ENCODE measurements at places on chromosomes 16 and 17.

GRCh38 chr17:15891318-15891717 lies 53.6 kb upstream of the ADORA2B start:
- no peak for DNase-seq

DNA sequence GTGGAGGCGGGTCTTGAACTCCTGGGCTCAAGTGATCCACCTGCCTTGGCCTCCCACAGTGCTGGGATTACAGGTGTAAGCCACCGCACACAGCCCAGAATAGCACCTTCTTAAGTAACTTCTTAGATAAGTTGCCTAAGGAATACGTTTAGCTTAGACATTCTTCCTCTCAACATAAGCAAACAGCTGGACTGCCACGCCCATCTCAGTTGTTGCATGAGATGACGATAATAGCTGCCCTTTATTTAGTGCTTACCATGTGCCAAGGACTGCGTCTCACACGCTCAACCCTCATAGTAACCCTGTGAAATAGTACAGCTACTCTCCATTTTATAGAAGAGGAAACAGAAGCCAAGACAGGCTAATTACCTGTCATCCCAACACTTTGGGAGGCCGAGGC lies 11.8 kb downstream of the HASPIN start:
- no peak for DNase-seq

DNA sequence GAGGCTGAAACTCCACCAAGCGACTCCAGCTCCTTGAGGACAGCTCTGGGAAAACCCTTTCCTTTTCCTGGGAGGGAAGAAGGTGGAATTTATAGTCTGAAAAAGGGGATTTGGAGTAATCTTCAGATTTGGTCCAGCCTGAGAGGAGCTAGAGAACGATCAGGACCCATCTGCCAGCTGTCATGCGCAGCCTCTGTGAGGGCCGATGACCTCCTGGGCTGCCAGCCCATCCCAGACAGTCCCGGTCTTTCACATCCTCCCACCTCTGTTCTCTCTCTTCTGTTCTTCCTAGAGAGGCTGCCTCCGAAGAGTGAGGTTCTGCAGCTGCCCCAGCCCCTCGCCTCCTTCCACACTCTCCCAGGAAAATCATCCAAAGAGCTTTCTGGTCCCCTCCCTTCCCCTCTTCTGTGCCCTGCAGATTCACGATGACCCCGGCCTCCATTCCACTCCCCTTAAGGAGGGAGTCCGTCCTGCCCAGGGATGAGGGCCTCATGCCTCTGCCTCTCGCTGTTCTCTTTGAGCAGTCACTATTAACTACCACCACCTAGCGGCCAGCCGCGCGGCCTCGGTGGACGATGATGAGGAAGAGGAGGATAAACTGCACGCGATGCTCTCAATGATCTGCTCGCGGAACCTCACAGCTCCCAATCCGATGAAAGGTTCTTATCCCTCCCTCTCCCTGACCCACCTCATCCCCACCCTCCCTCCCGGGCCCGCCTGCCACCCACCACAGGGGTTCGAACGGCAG lies 29.6 kb downstream of the SGSM2 start:
- no peak for DNase-seq

DNA sequence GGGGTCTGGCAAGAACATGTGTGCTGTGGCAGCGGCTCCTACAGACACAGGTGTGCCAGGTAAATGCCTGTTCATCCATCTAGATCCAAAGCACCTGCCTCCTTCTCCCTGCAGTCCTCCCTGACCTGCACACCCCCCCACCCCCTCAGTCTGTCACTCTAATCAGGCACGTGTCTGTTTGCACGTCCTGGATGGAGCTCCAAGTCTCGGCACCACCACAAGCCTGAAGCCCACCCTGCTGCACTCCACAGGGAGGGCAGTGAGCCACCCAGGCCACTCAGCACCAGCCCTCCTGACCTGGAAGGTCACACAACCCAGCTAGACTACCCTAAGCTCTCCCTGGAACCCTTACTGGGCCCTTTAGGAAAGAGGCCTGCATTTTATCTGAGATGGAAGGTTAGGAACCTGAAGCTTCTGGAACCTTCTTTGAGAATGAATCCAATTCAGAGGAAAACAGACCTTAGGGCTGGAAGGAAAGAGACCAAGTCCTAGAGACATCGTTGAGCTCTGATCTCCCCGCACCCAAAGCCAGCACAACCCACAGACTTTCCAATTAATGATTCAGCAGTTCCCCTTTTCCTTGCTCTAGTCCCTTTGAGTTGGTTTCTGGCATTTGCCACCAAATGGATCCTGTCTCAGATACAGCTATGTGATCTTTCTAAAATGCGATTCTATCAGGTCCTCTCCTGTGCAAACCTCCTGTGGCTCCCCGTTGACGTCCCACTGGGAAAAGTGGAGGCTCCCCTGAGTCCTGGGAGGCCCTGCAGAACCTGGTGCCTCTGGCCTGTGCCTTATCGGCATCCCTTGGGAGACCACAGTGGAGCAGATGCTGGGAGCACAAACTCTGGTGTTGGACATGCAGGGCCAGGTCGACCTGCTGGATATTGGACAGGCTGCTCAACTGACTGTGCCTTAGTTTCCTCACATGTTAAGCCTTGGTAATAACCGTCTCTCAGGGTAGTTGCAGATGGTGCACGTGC lies 67.9 kb downstream of the PRMT7 start:
- no peak for DNase-seq

DNA sequence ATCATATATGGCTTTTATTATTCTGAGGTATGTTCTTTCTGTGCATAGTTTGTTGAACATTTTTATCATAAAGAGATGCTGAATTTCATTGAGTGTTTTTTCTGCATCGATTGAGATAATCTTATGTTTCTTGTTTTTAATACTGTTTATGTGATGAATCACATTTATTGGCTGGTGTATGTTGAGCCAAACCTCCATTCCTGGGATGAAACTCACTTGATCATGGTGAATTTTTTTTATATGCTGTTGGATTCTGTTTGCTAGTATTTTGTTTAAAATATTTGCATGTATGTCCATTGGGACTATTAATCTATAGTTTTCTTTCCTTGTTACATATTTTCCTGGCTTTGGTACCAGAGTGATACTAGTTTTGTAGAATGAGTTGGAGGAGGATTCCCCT lies 500.2 kb downstream of the CDH11 start:
- no peak for DNase-seq

DNA sequence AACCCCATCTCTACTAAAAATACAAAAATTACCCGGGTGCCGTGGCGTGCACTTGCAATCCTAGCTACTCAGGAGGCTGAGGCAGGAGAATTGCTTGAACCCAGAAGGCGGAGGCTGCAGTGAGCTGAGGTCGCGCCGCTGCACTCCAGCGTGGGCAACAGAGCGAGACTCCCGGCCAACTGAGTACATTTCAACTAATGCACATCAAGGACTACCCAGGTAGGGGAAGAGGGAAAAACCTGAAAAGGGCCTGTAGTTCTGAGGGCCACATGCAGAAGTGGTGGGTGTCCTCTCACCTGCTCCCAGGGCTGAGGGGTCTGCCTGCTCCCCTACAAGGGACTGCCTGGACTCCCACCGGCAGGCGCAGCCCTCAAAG lies 584 bp upstream of the SLC16A5 start:
- no peak for DNase-seq

- no peak for DNase-seq
Measured at GRCh38 chr17:55350825-55351205, 70.8 kb downstream of the MMD start.

GRCh38 chr17:64340557-64340956 lies 50.1 kb downstream of the PECAM1 start:
- no peak for DNase-seq

DNA sequence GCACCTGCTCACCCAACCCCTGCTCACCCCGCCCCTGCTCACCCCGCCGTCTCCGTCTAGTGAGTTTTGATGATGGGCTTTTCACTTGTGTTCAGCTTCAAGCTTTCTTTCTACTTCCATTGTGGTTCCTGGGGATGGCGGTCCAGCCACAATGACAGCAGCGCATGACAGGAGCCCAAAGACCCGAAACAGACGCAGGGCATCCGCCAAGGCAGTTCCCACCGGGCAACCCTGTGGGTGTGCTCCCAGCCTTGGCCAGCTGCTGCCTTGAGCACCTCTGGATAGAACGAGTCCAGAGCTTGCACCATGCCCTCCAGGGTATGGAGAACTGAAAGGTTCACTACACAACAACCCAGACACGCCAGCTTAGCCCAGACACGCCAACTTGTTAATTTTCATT lies 92.9 kb upstream of the CHMP6 start:
- no peak for DNase-seq

- DNase-seq = no peak
Measured at GRCh38 chr16:85670840-85671239, 17.9 kb downstream of the GINS2 start.

DNA sequence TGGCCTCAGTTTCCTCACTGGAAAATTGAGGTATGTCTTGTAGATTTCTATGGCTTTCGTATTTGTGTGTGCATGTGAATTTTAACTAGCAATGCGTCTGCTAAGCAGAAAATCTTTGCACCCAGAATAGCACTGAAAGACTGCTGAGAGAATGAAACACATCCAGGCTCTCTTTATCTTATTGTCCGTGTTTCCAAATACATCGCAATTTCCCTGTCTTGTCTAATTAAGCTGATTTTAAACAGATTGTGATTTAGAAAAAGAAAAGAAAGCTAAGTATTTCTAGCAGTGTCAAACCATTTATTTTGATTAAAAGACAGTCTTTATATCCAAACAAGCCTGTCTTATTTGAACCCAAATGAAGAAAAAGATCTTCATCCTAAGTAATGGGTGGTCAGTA lies 168.6 kb downstream of the PMP22 start:
- DNase-seq = no peak

DNA sequence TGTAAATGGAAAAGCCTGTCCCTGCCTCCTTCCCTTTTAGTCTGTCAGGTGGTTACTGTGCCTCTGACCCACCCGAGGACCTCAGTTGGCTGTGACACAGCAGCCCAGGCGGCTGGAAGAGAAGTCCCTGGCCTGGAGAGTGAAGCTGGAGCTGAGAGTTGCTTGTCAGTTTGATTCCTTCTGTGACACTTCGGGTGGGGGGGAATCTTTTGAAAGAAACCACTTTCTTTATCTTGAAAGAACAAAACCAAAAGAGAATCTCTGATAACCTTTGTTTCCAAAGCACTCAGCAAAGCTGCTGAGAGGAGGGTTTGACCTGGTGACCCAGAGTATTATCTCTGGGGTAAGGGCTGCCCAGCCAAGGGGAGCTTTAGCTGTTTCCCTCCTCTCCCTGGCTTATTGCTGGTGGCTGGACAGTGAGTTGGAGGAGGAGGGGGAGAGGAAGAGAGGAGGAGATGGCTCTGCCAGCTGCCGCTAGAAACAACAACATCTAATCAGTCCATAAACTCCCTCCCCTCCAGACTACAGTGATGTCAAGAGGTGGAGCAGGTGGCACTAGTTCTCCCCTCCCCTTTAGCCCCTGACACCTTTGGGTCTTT lies 34.0 kb downstream of the YPEL2 start:
- DNase-seq = no peak

Measured in stimulated activated CD4-positive, alpha-beta T cell treated with anti-CD3 and anti-CD28 coated beads, Interleukin-12 subunit alpha, Interleukin-12 subunit beta, amount 100 ng/mL, for 4 hours (primary cell).